ENCODE measurements at places on chromosomes 12 and 14.

- no peak for DNase-seq
Observed at GRCh38 chr14:84750284-84750683, 779.7 kb upstream of the FLRT2 start.

- peak; percentile 51 for DNase-seq
Observed at GRCh38 chr12:122834921-122835749, at the start of gene HIP1R. HIP1R (plus strand) TSS chr12:122835457; CDS start chr12:122835551, 94 bp downstream.

GRCh38 chr14:32370714-32371113 is 41.6 kb downstream of the AKAP6 start:
- DNase-seq, result no peak

DNA sequence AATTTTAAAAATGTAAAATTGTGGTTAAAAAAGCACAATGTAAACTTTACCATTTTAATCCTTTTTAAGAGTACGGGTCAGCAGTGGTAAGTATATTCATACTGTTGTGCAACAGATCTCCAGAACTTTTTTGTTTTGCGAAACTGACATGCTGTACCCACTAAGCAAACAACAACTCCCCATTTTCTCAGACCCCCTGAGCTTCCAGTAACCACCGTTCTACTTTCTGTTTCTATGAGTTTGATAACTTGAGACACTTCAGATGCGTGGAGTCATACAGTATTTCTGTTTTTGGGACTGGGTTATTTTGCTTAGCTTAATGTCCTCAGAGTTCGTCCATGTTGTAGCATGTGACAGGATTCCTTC is 38.0 kb downstream of the CHST11 start:
- DNase-seq, result no peak

- no peak for DNase-seq
Observed at GRCh38 chr14:92529903-92530302, 16.3 kb downstream of the RIN3 start.

DNA sequence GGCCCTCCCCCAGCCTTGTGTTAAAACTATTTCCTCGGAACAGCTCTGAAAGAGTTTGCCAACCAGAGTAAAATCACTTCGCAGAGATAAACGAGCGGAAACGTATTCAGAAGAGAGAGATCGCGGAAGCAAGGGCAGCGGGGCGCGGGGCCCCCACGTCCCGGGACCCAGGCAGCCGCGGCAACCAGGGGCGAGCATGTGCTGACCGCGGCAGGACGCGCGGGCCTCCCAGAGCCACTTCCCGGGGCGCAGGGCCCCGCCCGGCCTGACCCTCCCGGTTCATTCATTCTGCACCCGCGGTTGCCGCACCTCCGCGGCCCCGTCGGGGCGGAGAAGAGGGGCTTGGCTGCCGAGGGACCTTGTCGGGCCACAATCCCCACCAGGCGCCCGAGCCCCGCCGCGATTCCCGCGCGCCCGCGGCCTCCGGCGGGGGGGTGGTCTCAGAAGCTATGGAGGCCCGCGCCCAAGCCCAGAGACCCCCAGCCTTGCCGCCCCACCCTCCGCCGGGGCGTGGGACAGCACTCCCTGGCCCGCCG is 598 bp downstream of the UBE2N start:
- peak; percentile 33 for DNase-seq

GRCh38 chr12:45705404-45705803 is 24.1 kb upstream of the ARID2 start:
- DNase-seq, result no peak

DNA sequence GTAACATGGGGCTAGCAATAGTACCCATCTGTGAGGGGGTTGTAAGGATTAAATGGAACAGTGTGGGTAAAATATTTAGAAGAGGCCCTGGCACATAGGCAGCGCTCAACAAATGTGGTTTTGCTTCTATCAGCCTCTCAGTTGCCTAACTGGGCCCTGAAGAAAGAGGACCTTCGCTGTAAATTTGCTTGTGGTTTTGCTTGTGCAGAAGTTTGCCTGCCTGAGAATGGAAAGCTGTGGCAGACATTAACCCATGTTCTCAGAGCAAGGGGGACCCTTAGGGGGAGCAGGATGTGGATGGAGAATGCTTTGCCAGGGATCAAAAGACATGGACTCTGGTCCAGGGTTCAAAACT is 160.1 kb downstream of the BRMS1L start:
- no peak for DNase-seq

- DNase-seq, result no peak
Observed at GRCh38 chr12:124105546-124105945, 132.5 kb downstream of the ZNF664 start.

DNA sequence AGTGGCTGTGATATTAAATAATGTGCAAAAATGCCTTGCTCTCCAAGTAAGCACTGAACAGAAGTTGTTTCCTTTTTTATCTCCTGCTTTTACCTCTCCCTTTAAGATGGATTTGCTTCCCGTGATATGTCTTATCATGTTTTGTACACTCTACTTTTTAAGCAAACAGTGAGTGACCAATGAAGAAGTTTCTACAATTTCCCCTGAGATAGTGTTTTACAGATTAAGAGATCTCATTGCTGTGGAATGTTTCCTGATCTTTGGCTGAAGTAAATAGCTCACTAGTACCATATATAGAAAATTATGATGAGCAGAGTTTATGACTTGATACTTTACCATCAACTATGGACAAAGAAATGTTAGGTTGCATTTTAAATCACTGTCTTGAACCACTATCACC is 184.8 kb upstream of the PDE3A start:
- no peak for DNase-seq

DNA sequence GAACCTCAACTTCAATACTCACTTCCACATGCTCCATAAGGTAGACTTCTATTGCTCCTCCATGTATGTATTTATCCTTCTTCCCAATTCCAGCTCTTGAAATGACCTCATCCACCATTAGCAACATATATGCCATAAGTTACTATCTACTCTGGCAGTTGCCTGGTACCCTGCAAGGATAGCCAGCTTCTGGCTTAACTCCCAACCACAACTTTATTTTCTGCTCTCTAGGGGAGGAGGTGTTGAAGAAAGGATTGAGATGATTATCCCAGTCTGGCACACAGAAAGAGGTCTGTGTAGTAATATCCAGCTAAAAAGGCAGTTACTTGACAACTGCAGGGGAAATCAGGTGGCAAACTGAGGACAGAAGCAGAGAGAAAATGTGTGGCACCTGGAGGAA is 71.5 kb upstream of the MDM1 start:
- no peak for DNase-seq

DNA sequence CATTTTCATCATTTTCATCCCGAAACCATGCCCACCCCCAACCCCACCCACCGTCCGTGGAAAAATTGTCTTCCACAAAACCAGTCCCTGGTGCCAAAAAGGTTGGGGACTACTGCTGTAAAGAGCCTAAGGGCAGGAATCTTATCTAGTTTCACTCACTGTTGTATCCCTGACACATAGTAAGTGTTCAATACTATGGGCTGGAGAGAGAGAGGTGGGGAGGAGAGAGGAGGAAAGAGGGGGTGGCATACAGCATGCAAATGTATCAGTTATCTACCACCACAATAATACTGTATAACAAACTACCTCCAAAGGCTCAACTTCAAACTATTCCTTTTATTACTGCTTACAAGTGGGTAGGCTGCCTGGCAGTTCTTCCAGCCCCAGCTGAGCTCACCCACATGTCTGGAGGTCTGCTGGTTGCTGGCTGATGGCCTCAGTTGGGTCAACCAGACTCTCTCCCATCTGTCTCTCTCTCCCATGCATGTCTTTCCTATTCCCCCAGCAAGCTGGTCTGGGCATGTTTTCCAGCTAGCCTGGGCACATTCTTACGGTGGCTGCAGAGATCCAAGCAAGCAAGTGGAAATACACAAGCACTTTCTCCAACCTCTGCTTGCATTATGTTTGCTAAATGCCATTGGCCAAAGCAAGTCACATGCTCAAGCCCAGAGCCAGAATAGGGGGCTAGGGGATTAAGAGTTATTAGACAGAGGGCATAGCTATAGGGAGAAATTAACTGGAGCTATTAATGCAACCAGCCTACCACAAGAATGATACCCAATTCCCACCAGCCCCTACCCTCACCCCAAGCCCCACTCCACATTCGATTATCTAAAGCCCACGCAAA is 31.6 kb upstream of the FICD start:
- no peak for DNase-seq

GRCh38 chr12:57523706-57524614 is 1.3 kb downstream of the MBD6 start:
- DNase-seq, result no peak

GRCh38 chr14:77714926-77715325 is 7.0 kb downstream of the SLIRP start:
- DNase-seq, result no peak

GRCh38 chr12:113825705-113826104 is 140.4 kb downstream of the RBM19 start:
- no peak for DNase-seq

- no peak for DNase-seq
Observed at GRCh38 chr12:6866920-6867412, 365 bp upstream of the TPI1 start.

DNA sequence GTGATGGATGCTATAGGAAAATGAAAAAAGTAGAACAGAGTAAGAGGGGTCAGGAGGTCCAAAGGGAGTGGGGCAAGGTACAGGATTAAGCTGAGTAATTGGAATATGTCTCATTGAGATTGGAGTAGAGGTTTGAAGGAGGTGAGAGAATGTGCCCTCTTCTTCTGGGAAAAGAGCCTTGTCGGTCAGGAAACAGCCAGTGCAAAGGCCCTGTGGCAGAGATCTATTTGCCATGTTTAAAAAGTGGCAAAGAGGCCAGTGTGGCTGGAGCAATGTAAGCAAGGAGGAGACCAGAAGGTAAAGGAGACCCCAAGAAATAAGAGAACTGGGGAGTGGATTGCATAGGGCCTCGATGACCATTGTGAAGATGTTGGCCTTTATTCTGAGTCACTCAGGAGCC is 706.5 kb downstream of the MED13L start:
- no peak for DNase-seq

- no peak for DNase-seq
Observed at GRCh38 chr14:66152302-66152701, 333.9 kb upstream of the CCDC196 start.

DNA sequence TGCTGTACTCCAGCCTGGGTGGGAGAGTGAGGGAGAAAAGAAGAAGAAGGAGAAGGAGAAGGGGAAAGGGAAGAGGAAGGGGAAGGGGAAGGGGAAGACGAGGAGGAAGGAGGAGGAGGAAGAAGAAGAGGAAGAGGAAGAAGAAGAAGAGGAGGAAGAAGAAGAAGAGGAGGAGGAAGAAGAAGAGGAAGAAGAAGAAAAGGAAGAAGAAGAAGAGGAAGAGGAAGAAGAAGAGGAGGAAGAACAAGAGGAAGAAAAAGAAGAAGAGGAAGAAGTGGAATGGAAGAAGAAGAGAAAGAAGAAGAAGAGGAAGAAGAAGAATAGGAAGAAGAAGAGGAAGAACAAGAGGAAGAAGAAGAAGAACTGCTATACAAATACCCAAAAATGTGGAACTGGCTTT is 507.4 kb upstream of the TMPO start:
- DNase-seq, result no peak

GRCh38 chr14:21894003-21894897 is 220.6 kb upstream of the OR4E1 start:
- peak; percentile 40 for DNase-seq

DNA sequence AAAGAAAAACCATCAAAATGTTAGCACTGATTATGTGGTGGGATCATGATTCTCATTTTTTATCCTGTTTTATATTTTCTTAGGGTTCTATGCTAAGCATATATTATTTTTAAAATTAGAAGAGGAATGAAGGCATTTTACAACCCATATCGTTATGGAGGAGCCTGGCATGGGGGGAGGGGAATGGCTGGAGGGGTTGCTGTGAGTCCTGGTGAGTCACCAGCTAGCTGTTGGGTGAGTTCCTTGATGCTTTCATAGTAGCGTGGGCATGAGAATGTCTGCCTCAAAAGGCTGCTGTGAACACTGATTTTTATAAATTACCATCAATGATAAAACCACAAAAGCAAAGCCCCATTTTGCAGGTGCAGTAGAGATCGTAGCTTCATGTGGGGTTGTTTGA is 46.9 kb downstream of the C14orf132 start:
- no peak for DNase-seq

Measured in activated gamma-delta T cell treated with Interleukin-2 at 50 U/mL for 16 hours (primary cell).